CD4-positive, alpha-beta T cell (primary cell): ENCODE measurements at places on chromosomes 4 and X. TPM values are rescaled to one million over a fixed set of nuclear protein-coding genes. Genes with fewer than 3 reads are reported as not detected.

DNA sequence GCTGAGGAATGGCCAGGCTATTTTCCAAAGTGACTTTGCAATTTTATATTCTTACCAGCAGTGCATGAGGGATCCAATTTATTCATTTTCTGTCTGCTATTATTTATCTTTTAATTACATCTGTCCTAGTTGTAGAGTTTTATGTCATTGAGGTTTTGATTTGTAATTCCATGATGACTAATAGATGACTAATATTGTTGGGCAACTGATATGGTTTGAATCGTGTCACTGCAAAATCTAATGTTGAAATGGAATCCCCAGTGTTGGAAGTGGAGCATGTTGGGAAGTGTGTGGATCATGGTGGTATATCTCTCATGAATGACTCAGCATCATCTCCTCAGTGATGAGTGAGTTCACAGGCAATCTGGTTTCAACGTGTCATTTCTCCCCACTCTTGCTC is 201.5 kb downstream of the TBX22 start:
- DNase-seq = no peak

GRCh38 chr4:185479507-185479971 is 8.0 kb upstream of the CCDC110 start:
- no peak for DNase-seq

DNA sequence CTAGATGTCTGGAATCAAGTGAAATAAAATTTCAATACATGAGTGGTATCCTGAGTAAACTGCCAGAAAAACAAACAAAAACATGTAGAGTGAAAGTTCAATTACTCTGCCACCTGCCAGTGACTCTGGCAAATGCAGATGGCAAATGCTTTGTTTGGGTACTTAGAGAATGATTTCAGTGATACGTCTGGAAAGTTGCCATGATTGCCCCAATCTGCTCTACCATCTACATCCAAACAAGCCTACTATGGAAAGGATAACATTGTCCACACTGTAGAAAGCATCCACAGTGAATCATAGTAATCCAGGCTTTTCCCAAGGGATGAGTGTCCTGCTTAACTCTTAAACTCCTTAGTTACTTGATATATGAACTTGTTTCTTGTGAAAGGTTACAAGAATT is 3.4 kb downstream of the SPATA4 start:
- DNase-seq = no peak

DNA sequence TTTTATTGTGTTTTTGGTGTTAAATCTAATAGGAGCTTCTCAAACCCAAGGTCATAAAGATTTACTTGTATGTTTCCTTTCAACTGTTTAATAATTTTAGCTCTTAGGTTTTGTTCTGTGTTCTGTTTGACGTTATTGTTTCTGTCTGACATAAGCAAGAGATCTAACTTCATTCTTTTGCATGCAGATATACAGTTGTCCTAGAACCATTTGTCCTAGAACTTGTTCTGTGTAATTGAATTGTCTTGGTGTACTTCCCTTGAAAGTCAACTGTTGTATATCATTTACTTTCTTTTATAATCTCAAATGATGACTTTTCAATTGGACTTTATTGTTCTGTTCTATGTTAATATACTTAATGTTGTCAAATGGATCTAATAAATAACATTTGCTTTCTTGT is 977.1 kb downstream of the FAT4 start:
- no peak for DNase-seq

DDIT4L gene
- total RNA-seq = not detected

- DNase-seq = no peak
Measured at GRCh38 chrX:130786030-130786429, 117.0 kb downstream of the ENOX2 start.

DNA sequence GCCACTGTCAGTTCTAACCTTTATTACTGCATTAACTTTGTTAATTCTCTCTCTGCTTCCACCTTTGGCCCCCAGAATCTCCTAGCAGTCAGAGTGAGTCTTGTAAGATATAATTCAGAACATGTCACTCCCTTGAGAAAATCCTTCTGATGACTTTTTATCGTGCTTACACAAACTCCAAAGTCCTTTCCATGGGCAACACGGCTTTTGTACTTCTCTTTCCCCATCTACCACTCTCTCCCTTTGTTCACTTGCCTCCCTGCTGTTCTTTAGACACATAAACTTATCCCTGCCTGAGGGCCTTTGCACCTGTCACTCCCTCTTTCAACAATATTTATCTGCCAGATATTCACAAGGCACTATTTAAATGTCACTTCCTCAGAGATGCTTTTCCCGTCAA is 64.8 kb downstream of the MAOB start:
- no peak for DNase-seq

GRCh38 chr4:153757407-153757806 is 2.4 kb downstream of the RNF175 start:
- no peak for DNase-seq

HMX1 gene
- total RNA-seq = not detected

DNA sequence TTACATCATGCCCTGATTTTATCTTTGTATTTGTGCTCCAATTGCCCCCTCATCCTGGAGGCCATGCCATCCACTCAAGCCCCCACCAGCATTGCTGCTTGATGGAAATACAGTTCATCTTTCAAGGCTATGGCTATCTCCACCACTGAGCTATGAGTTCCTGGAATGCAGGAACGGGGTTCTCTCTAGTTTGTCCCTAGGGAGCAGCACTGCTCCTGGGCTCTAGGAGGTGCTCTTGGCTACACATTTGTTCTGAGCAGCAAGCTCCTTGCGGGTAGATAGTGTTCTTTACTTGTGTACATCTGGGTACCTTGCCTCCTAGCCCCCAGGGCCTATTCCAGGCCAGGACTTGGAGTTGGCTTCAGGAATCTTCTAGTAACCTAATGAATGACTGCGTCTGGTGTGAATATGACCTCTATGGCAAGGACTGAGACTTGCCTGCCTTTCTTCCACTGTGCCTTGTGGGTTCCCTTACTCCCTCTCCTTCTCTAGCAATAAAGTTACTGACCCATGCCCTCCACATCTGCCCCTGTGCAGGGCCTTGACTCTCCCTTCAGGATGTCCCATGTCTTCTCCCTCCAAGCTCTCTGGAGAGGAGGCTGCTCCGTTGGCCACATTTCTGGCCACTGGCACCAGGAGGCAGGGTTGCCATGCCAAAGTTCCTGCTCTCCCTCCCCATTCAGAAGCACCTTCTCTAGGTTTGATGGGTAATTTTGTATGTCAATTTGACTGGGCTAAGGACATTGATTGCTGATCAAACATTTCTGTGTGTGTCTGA is 7.6 kb downstream of the CITED1 start:
- no peak for DNase-seq

- no peak for DNase-seq
Measured at GRCh38 chr4:179182741-179183140, 1740.5 kb upstream of the AGA start.

DNA sequence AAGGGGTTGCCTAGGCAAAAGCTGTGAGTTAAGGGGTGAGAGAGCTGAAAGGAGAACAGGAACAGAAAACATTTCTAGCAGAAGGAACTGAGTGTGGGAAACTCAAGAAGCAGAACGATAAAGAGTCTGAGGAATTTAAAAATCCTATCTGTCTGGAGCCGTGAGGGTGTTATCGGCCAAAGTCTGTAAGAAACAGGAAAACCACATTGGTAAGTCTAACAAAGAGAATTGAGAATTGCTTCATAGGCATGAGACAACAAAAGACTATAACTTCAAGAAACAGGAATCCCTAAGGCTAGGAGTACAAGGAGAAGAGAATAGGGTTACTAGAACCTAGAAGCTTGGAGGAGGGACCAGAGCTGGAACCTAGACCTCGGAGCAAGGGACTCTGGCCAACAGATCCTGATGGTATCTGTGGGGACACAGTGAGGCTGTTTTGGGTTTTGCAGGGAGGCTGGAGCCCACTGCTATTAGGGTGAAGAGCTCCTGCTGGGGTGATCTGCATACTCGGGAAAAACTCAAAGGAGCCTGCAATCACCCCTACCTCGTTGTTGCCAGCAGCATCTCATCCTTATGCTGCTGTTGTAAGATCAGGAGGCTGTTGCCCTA is 175.6 kb downstream of the FBXO8 start:
- no peak for DNase-seq

GRCh38 chr4:37661772-37662171 is 24.4 kb downstream of the RELL1 start:
- no peak for DNase-seq

DNA sequence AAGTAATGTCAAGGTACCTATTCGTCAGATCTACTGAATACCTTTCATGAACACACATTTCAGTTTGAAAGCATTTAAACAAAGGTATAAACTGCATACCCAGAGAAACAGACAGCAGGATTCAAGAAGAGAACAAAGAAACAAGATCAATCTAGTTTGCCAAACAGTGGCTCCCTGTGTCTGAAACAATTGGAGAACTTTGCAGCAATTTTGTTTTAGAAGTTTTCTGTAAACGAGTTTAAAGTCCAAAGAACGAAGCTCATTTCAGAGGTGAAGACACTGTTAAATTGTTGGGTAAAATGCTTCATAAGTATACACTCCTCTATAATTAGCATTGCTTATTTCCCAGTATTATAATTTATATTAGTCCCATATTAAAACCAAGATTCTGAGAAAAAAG is 21.4 kb upstream of the NSUN7 start:
- no peak for DNase-seq

- DNase-seq = no peak
Measured at GRCh38 chr4:86366920-86367319, 7.1 kb upstream of the MAPK10 start.

LRCH2 gene
- total RNA-seq = not detected

INTS6L gene
- 26.7 TPM for total RNA-seq

DNA sequence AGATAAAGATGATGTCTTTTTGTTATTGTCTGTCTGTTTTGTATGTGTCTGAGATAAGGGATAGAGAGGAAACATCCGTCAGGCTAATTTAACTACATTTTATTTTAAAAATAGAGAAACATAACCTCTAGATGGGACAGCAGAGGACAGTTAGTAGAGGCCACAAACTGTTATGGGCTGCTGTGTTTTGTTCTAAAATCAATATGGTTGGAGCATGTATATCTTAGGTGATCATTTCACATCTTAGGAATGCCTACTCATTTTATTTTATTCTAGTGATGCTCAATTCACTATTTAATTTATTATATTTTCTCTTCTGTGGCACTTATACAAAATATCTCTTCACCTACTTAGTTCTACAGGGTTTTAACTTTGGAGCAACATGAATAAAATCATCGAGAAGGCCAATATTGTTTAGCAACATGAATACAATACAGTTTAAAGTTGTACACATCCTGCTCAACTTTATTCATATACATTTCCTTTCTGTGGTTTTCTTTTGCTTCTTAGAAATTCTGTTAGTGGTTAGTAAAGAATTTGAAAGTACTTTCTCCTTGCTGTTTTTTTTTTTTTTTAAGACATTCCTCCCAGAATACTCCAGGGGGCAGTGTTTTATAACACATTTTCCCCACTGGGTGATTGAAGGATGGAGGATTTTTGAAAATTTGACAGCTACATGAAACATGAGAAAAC is 392.9 kb downstream of the UNC5C start:
- no peak for DNase-seq
